Suprapubic skin (tissue), 4 donors: ENCODE measurements at places on chromosomes 12 and 14.

DNA sequence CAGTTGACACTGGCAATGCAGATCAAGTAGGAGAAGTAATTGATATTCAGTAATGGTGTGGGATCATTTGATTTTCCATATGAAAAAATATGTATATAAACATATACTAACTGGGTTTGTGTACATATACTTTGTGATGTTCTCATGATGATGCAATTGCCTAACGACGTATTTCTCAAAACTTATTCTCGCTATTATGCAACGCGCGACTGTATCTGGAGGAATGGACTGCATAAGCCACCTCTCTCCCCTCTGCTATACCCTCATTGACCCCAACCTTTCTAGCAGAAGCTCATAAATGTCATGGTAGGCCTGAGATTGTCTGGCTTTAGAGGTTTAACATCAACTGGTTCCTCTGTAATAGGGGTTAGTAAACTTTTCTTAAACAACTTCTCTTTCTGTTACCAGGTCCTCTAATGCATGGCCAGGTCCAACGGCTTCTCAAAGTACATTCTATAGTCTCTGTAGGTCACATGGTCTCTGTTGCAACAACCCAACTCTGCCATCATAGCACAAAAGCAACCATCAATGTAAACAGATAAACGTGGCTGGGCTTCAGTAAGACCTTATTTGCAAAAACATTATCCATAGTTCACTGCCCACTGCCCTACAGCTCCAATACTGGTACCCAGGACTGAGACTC is 59.3 kb downstream of the FOXN3 start:
- DNase-seq, result no peak

DNA sequence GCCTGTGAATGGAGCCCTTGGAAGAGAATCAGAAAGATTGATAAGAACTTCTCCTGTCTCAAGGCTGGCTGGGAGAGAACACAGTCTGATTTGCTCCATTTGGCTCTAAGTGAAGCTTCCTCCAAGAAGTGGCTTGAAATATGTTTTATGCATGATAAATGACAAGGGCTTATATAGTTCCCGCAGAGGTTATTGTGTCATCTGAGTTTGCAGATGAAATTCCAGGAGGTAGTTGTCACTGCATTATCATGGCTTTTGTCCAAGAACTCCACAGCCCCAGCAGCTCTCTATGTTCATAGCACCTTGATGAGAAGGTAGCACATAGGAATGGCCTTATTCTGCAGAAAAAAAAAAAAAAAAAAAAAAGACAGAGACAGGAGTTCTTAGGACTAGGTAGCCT is 108.5 kb downstream of the DACT1 start:
- DNase-seq, result no peak

- no peak for DNase-seq
These were observed 172.8 kb upstream of the DYRK2 start for GRCh38 chr12:67475725-67476124.

DNA sequence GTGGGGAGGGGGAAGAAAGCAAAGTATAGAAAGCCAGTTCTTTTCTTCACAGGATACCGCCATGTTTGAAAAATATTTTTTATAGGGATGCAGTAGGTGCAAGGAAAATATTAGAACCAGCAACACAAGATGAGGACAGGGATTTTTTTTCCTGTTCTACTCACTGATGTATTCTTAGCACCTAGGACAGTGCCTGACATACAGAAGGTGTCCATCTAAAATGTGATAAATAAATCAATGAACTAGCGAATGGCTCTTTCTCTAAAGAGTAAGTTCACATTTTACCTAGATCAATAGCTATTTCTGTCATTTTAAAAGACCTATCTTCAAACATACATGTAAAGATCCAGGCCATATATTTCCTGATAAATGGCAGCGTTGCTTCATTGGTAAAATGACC is 18.8 kb downstream of the EGLN3 start:
- no peak for DNase-seq

DNA sequence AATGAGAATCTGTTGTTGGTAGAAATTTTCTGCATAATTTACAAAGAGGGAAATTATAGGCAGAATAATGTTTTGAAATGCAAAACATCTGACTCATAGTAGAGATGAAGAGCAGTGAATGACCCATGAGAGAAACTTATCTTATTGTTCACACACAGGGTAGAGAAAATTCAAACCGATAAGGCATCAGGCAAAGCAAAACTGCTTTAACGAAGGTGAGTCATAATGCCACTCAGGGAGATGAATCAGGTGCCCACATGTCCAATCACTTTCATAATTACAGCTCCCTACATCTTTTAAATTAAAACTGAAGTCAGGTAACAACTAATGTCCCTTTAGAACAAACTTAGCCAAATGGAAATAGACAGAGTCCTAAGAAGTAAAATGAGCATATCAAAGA is 265.6 kb upstream of the GARIN6 start:
- DNase-seq, result no peak

DNA sequence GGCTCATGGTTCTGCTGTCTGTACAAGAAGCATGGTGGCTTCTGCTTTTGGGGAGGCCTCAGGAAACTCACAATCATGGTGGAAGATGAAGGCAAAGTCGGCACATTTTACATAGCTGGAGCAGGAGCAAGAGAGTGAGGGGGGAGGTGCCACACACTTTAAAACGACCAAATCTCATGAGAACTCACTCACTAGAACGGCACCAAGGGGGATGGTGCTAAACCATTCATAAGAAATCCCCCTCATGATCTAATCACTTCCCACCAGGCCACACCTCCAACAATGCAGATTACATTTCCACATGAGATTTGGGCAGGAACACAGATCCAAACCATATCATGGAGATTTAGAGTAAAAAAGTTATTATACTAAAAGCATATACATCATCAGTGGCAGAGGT is 13.6 kb upstream of the LEMD3 start:
- no peak for DNase-seq

GRCh38 chr14:88255798-88256197 is 67.3 kb downstream of the KCNK10 start:
- no peak for DNase-seq

DNA sequence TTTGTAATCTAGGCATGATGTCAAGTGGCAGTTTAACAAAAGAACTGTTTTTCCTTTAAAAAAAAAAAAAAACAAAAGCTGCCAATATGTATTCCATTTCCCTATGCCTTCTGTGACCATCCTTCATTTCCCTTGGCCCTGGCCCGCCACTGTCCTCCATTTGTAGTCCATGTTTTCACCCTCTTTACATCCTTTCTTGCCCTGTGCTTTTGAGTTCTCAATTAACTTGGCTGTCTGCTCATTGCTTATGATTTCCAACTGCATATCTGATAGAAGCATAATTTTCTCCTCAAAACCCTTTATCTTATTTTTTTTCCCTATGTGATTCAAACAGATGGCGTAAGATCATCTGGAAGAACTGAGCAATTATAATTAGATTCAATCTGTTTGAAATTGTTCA is 297.5 kb downstream of the NAV3 start:
- no peak for DNase-seq

- DNase-seq, result no peak
These were observed 8.5 kb upstream of the SERPINA12 start for GRCh38 chr14:94517641-94518257.
